ENCODE measurements at places on chromosomes 4 and X.

DNA sequence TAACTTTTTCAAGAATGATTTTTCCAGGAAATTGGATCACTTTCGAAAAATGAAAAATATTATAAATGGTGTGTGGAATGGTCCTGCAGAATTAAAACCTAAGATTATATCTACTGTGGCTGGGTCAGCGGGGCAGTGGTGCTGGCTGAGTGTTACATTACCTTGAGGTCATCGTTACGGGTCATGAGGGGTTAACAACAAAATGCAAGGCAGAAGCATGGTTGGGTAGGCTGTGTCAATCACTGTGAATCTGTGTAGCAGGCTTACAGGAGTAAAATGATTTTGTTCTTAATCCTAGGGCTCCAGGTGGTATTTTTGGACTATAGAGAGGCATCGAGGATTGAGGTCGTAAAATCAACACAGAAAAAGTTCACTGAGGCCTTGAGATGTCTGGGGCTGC lies 105.2 kb upstream of the AMOT start:
- no peak for DNase-seq

- DNase-seq, result no peak
These were observed 53.1 kb downstream of the RAB28 start for GRCh38 chr4:13430834-13431568.

DNA sequence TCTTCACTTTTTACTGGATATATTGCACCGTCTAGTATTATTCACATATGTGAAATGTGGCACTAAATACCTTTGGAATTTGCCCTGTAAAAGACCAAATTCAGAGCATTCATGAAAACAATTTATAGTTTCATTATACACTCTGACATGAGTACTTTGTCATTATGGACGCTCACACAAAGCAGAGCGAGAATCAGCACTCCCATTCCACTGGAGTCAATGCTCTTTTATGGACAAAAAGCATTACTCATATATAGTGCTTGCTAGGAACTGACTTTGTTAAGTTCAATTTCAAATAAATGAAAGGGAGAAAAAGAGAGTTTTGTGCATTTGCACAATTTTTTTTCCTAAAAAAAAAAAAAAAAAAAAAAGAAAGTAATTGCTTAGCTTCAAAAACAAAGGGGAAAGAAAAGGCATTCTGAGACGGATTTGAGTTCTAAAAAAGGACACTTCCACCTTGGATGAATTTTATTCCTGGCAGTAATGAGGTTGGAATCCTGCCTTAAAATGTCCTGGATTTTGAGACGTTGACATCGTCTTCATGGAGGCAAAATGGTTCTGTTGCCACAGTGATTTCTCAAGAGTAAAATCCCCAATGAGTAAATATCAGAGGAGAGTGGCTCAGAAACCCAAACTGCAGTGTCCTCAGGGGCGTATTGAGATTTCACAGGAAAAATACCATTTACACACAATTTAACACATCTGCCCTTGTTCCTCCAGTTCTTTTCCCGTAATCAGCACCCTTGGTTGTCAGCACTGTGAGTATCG lies 34.8 kb downstream of the CCDC149 start:
- no peak for DNase-seq

DNA sequence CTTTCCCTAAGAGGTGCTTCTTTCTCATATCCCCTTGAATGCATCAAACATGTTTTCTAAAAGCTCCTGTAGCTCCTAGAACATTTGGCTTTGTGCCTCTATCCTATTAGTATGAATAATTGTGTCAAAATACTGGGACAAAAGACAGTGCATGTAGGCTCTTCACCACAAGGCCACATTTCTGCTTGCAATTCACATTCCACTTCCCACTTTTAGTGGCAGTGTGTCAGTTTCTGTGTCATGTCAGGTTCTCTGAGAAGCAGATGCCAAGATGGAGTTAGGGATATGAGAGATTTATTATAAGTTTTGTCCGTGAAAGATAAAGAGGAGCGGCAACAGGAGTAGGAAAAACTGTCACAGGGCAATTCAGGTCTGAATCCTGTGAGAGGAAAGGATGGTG lies 61.3 kb upstream of the GPRIN3 start:
- no peak for DNase-seq

DNA sequence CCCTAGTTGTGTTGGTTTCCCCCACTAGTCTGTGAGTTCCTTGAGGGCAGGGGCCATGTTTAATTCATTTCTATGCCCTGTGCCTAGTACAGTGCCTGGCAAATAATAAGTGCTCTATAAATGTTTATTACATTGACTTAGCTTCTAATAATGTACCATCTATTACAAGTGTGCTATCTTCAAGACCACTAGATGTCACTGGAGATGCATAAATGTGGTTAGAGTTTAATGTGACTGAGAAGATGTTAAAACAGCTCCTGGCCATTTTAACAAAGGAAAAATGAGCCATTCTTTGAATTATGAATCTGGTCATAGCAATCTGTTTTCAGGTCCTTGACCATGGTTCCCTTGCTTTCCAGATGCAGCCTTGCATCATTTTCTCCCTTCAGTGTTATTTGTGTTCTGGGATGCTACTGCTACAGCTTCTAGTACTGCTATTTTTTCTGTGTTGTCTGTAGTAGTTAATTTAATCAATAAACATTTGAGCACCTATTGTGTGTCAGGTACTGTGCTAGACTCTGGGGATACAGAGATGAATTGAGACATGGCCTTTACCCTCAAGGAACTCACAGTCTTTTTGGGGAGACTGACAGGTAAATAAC lies 43.2 kb downstream of the SLC9A6 start:
- DNase-seq, result no peak

DNA sequence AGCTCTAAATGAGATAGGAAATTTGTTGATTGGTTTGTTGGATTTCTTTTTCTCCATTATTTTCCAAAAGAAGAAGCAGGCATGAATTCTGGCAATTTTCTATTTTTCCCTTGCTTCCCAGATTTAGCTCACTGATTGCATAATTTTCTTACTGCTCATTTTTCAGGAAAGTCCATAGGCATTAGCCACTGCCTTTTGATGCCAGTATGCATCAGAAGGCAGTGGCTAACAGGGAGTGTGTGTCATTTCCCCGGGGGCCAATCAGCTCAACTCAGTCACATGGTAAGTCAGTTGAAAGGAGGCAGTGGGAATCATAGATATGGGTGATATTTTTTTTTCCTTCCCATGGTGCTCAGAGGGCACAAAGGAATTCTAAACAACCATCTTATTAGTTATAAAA lies 156.7 kb downstream of the TRIML1 start:
- no peak for DNase-seq

DNA sequence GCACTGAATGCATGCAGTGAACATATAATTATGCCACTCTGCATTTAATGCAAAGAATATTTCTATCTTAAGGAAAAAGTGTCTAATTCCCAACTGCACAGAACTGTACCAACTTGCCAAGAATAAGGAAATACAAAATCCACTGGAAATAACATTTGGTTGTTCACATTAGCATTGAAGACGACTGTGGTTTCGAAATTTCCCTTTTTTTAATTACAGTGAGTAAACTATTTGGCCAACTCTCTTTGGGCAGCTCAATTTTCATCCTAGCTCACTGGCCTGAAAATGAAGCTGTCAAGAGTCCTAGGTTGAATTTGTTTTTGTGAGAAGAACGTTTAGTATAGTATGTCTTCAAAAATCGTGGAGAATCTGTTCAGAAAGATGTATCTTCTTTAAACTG lies 81.6 kb upstream of the MID1 start:
- DNase-seq, result no peak

DNA sequence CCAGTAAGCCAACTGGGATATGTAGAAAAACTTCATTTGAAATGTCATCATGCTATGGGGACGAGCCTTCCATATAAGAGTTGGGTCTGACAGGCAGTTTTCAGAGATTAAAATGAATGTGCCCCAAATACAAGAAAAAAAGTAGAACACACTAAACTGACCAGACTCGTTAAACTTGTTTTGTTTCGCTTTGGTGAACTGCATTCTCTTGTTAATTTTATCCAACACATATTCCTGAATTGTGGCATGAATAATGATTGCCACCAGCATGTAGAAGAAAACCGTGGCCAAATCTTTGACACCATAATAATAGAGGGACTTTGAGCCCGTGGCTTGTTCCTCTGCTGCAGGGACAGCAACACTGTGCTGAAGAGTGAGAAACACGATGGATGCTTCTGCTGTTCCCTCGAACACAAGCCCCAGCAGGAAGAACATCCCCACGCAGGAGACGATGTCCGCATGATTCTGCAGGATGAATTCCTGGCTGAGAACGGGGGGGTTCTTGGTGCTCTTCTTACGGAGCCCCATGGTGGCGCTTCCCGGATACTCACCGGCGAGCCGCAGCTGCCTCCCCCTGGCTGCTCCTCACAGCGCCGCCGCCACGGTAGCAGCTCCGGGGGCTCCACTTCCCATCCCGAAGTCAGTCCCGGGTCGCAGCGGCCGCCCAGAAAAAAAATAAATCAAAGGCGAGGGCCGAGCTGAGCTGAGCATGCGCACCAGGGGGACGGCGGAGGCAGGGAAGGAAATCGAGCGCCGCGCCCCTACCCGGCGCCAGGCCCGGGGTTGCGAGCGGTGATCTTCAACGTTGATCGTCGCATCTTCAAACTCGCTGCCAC lies at the start of gene TRAM1L1:
Gene TRAM1L1 (minus strand): TSS at position 711 of the 836 bp plus-strand sequence. CDS start 183 bp downstream, at position 528.
- DNase-seq, result peak; percentile 92

DNA sequence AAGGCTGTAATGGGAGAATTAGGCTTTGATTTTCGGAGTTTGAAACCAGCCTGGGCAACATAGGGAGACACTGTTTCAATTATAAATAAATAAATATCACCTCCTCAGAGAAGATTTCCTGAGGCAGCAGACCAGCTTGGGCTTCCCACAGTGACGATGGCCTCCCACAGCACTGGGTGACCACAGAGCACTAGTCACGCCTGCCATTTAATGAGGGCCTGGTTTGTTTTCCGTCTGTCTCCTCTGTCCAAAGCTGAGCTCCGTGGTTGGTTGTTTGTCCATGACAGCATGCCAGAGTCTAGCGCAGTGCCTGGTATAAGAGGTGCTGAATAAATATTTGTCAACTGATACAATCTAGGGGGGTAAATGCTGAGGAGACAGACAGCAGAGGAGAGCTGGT lies 10.4 kb upstream of the PDGFRA start:
- DNase-seq, result no peak

- DNase-seq, result no peak
These were observed 9.7 kb downstream of the TMEM184C start for GRCh38 chr4:147626903-147627302.

GRCh38 chr4:109169170-109169569 lies 133.3 kb downstream of the COL25A1 start:
- no peak for DNase-seq

DNA sequence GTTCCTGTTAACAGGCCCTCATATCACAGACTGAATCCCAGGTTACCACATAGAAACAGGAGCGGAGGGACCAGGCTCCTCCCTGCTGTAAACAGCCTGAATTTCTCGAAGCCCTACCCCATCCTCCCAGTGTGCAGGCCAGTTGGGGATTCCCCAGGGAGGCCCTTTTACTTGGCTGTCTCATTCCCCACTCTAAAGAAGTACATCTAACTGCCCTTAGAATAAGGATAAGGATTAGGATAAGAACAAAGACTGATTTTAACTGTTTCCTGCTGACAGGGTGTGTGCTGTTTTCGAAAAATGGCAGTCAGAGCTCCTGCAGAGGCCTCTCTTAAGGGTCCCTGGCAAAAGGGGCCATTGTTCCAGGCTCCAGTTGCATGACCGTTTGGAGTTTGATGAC lies 133.7 kb downstream of the PAPSS1 start:
- DNase-seq, result no peak

DNA sequence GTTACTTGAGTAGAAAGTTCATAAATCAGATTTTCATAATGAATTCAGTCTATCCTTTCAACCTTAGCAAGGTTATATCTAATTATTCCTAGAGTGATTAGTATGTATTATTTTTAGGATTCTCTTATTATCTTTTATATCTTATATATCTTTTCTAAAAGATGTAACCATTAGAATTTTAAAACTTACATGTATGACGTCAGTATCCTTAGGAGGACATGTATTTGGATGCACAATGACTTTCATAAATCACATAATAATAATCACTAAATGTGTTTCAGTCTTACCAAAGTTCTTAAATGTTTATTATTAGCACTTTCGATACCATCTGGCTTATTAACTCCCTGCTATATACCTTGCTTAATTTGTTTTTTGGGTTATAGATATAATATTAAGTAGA lies 1400.5 kb upstream of the IGFBP7 start:
- no peak for DNase-seq

GRCh38 chr4:108821351-108821930 lies 58.6 kb upstream of the ETNPPL start:
- no peak for DNase-seq

- DNase-seq, result peak; percentile 53
These were observed 245.1 kb upstream of the MAB21L2 start for GRCh38 chr4:150336676-150337412.

- no peak for DNase-seq
These were observed 45.8 kb upstream of the GIMD1 start for GRCh38 chr4:106414366-106414765.

GRCh38 chr4:24369507-24370029 lies 214.8 kb downstream of the DHX15 start:
- no peak for DNase-seq

DNA sequence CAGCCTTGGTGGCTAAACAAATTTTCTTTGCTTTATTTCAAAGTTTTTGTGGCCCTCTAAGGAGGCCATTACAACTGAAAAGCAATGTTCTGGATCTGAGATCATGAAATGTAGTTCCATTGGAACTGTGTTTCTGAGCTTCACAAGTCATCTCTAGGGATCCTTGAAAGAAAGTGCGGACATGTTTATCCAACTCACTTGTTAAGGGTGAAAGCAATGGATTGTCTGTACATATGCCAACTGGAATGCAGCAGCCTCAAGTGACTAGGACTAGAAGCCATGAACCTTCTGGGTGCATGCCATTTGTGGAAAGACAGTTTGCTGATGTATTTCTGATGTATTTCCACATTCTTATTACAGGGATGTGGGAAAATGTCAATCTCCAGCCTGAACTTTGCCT lies 36.7 kb upstream of the KLHL13 start:
- DNase-seq, result no peak

GRCh38 chr4:123505095-123506010 lies 108.8 kb downstream of the SPRY1 start:
- DNase-seq, result peak; percentile 32

GRCh38 chr4:139987502-139987850 lies 166.5 kb downstream of the MAML3 start:
- DNase-seq, result no peak

- DNase-seq, result no peak
These were observed 18.0 kb downstream of the HPSE start for GRCh38 chr4:83316459-83317165.

DNA sequence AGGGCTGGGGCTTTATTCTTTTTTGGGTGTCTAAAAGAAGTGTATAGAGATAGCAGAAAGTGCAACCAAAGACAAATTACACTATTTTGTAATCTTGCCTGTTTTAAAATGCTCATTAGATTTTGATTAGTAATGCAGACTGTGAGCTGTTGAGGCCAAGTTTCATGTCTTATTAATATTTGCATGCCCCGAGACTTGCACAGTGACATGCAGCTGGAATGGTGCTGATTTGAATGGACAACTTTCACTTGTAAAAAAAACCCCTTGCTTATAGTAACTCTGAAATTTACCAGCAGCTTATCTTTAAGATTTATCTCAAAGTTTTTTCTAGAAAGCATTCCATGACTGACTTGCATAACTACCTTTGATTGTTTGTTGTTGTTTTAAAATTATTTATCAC lies 835.1 kb upstream of the IGFBP7 start:
- no peak for DNase-seq

GRCh38 chr4:36159208-36159607 lies 85.1 kb downstream of the ARAP2 start:
- DNase-seq, result no peak
